Kidney (tissue), 22 donors: ENCODE measurements at places on chromosomes 4 and X. TPM values are rescaled to one million over a fixed set of nuclear protein-coding genes. Genes with fewer than 3 reads are reported as not detected.

HAUS3 gene
- total RNA-seq: 12.1 TPM

ATP1B4 gene
- not detected for total RNA-seq

NWD2 gene
- not detected for total RNA-seq

FGFBP1 gene
- total RNA-seq: 6.9 TPM

ANK2 gene
- 21.1 TPM for total RNA-seq

SPANXN2 gene
- total RNA-seq: not detected

C4orf36 gene
- 2.0 TPM for total RNA-seq

PCSK1N gene
- 131 TPM for total RNA-seq

CXXC4 gene
- total RNA-seq: 0.63 TPM

BANK1 gene
- 7.4 TPM for total RNA-seq

ALAS2 gene
- total RNA-seq: 0.79 TPM

MGAT4D gene
- total RNA-seq: not detected

SPOCK3 gene
- total RNA-seq: 0.25 TPM

ASB5 gene
- total RNA-seq: 0.25 TPM

BEND2 gene
- not detected for total RNA-seq

GAGE12H gene
- not detected for total RNA-seq
